ENCODE measurements at places on chromosomes 7 and 10. TPM values are rescaled to one million over a fixed set of nuclear protein-coding genes. Genes with fewer than 3 reads are reported as not detected.
A peak's percentile ranks its signal among the peaks of the same experiment; 100 is the strongest.

- no peak overlapping the region for H3K4me3 ChIP-seq
- DNase-seq, result no peak
- H3K4me1 ChIP-seq, result no peaks in the 10 kb centered on the region
- no peaks in the 10 kb centered on the region for H3K36me3 ChIP-seq
- H3K27ac ChIP-seq, result no peak overlapping the region
- H3K27me3 ChIP-seq, result no peaks in the 10 kb centered on the region
These were observed 115.5 kb downstream of the AGMO start for GRCh38 chr7:15446280-15446679.

DNA sequence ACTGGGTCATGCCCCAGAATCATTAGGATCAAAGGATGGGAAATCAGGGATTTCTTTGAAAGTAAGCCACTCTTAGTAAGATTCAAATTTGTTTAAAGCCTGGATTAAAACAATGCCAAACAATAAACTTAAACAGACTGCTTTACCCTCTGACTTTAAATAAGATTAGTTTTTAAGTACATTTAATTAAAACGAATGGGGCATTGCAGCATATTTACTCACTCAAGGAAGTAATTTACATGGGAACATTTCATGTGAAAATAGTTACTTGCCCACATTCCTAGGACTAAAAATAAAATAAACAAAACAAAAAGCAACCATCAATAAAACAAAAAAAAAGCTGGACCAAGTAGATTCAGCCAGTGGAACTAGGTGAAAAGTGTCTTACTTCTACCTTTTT lies 7.8 kb downstream of the ABLIM1 start:
- H3K27me3 ChIP-seq, result no peaks in the 10 kb centered on the region
- H3K36me3 ChIP-seq, result no peaks in the 10 kb centered on the region
- DNase-seq, result no peak
- no peak overlapping the region for H3K4me3 ChIP-seq

DNA sequence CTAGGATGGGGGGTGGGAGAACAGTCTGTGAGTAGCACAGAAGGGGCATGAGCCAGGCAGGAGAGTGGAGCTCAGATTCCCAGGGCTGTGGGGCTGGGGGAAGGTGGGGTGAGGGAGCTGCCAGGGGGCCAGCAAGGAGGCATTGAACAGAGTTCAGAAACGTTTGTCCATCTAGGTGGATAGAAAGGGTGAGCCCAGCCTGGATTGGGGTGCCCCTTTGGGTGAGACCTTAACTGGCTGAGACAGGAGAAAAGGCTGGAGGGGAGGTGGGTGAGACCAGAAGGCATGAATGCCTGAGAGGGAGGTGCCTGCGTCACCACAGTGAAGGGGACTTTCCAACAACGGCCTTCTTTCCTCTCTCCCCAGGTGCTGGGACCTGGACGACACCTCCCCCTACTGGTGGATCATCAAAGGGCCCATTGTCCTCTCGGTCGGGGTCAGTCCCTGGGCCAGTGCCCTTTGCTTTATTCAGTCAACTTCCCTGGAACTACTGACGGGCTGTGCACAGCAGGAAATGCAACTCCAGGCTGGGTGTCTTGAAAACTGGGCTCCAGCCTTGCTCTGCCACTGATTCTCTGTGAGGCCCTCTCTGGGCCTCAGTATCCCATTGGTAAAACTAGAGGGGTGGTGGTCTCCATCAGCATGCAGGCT lies 11.0 kb downstream of the GHRHR start:
- H3K4me1 ChIP-seq, result peaks cover 8% of the 10 kb centered on the region
- no peaks in the 10 kb centered on the region for H3K36me3 ChIP-seq
- peak; percentile 82 for DNase-seq
- no peak overlapping the region for H3K27ac ChIP-seq

- H3K4me3 ChIP-seq, result no peak overlapping the region
- DNase-seq, result no peak
- peaks cover 23% of the 10 kb centered on the region for H3K4me1 ChIP-seq
- peaks cover 4% of the 10 kb centered on the region for H3K36me3 ChIP-seq
- H3K27ac ChIP-seq, result no peak overlapping the region
These were observed 1.8 kb upstream of the CLDN15 start for GRCh38 chr7:101239191-101239950.

- H3K4me1 ChIP-seq, result no peaks in the 10 kb centered on the region
- H3K27ac ChIP-seq, result no peak overlapping the region
- H3K4me3 ChIP-seq, result no peak overlapping the region
- no peak for DNase-seq
- no peaks in the 10 kb centered on the region for H3K27me3 ChIP-seq
- no peaks in the 10 kb centered on the region for H3K36me3 ChIP-seq
These were observed 44.2 kb upstream of the C10orf71 start for GRCh38 chr10:49254556-49255318.

- DNase-seq, result peak; percentile 45
- H3K27me3 ChIP-seq, result no peaks in the 10 kb centered on the region
- no peak overlapping the region for H3K27ac ChIP-seq
- peaks cover 3% of the 10 kb centered on the region for H3K4me1 ChIP-seq
These were observed 125.4 kb upstream of the TARP start for GRCh38 chr7:38398725-38399321.

The NODAL gene
- 41.1 TPM for total RNA-seq

DNA sequence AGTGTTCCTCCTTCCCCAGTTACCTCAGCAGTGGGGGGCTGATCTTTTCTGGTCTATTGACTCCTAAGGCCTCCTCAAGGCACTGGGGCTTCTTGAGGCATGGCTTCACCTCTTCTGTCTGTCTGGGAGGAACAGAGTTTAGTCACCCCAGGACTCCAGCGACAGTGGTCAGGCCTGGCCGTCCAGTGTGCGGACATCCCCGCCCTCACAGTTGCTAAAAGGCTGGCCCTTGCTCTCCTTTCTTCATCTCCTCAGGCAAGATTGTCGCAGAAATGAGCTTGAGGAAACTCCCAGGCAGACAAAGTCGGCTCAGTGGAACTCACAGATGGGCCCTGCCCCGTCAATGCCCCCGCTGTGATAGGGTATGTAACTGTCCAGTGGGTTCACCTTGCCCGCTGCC lies 7.0 kb upstream of the FFAR4 start:
- H3K27me3 ChIP-seq, result peaks cover 18% of the 10 kb centered on the region
- no peak overlapping the region for H3K4me3 ChIP-seq
- no peaks in the 10 kb centered on the region for H3K36me3 ChIP-seq
- no peak for DNase-seq

DNA sequence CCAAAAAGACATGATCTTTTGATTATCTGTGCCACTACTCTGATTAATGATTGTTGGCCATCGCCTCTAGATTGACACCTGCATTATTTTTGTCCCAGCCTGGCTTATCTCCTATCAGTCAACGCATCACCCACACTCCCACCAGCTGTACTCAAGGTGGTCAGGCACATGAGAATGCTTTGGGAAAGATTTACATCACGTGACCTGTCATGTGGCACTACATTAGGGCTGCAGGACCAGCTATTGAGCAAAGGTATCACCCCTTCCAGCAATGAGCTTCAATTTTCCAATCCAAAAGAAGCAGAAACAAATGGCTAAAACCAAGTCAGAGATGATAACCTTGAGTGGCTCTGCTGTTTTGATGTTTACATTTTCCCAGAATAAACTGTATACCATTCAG lies 204.3 kb downstream of the PLXNA4 start:
- DNase-seq, result no peak
- H3K27me3 ChIP-seq, result peaks cover 9% of the 10 kb centered on the region

DNA sequence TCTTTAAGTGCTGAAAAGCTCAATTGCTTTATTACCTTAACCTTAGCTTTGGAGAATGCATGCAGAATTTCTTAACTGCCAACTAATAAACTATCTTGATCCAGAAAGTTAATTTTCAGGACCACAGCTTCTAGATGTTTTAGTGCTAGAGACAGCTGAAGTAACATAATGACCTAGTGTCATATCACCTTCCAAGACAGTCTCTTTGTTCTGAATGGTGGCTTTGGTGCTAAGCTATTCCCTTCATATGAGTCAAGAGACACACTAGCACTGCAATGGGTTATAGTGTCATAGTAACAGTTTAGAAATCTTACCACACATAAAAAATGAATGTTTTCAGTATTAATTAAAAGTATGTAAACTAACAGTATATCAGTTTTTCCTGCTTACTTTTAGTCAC lies 115.4 kb upstream of the LRRN3 start:
- no peak for DNase-seq
- H3K4me3 ChIP-seq, result no peak overlapping the region
- no peak overlapping the region for H3K27ac ChIP-seq
- no peaks in the 10 kb centered on the region for H3K36me3 ChIP-seq
- H3K4me1 ChIP-seq, result peaks cover 11% of the 10 kb centered on the region

- H3K27me3 ChIP-seq, result no peaks in the 10 kb centered on the region
- H3K27ac ChIP-seq, result no peak overlapping the region
- peaks cover 7% of the 10 kb centered on the region for H3K36me3 ChIP-seq
These were observed 183.9 kb downstream of the HECW1 start for GRCh38 chr7:43296306-43296705.

DNA sequence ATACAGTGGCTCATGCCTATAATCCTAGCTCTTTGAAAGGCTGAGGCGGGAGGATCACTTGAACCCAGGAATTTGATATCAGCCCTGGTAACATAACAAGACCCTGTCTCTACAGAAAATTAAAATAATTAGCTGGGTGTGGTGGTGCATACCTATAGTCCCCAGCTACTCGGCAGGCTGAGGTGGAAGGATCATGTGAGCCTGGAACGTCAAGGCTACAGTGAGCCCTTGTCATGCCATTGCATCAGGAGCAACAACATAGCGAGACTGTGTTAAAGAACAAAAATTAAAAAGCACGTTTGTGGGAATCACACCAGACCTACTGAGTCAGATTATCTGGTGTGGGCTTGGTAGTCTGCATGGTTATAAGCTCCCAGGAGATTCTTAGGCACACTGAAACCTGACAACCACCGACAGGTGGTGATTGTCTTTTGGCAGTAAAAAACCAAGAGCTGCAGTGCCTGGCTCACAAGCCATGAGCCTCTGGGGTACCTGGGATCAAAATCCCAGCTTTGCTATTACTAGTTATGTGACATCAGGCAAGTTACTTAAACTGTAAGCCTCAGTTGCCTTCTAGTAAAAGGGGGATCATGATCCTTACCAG lies 146.9 kb downstream of the SND1 start:
- H3K4me1 ChIP-seq, result peaks cover 35% of the 10 kb centered on the region
- DNase-seq, result no peak
- H3K27me3 ChIP-seq, result no peaks in the 10 kb centered on the region
- no peak overlapping the region for H3K4me3 ChIP-seq
- no peak overlapping the region for H3K27ac ChIP-seq

GRCh38 chr7:139901901-139902300 lies 72.8 kb downstream of the TBXAS1 start:
- H3K4me3 ChIP-seq, result no peak overlapping the region
- no peaks in the 10 kb centered on the region for H3K4me1 ChIP-seq
- no peak for DNase-seq
- H3K36me3 ChIP-seq, result no peaks in the 10 kb centered on the region
- no peak overlapping the region for H3K27ac ChIP-seq

GRCh38 chr7:103521937-103522336 lies 75.9 kb upstream of the SLC26A5 start:
- peaks cover 4% of the 10 kb centered on the region for H3K4me1 ChIP-seq
- DNase-seq, result peak; percentile 20
- H3K27me3 ChIP-seq, result no peaks in the 10 kb centered on the region
- H3K27ac ChIP-seq, result no peak overlapping the region
- no peak overlapping the region for H3K4me3 ChIP-seq

All from WTC11 (cell line).